Epithelial cell of prostate (primary cell): ENCODE measurements at places on chromosomes 3 and 15.

- DNase-seq = no peak
Observed at GRCh38 chr3:41599127-41599484, 362.8 kb downstream of the ULK4 start.

DNA sequence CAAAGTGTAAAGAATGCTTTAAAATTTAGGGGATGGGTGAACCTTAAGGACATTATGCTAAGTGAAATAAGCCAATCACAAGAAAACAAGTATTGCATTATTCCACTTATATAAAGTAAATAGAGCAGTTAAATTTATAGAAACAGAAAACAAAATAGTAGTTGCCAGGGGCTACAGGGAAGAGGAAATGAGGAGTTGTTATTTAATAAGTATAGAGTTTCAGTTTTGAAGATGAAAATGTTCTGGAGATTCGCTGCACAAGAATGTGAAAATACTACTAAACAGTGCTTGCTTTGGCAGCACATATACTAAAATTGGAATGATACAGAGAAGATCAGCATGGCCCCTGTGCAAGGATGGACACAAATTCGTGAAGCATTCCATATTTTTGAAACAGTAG is 32.0 kb downstream of the DNAH12 start:
- DNase-seq = no peak

- DNase-seq = no peak
Observed at GRCh38 chr3:2967871-2968270, 142.3 kb downstream of the IL5RA start.

- DNase-seq = no peak
Observed at GRCh38 chr3:11276901-11277300, 4.7 kb downstream of the ATG7 start.

GRCh38 chr3:20846832-20847231 is 660.8 kb upstream of the SGO1 start:
- DNase-seq = no peak

- DNase-seq = peak; percentile 33
Observed at GRCh38 chr3:196159952-196160804, 51.0 kb downstream of the ZDHHC19 start.
